ENCODE measurements at places on chromosomes 13 and 19. TPM values are rescaled to one million over a fixed set of nuclear protein-coding genes. Genes with fewer than 3 reads are reported as not detected.

The ALOX5AP gene
- total RNA-seq: not detected

DNA sequence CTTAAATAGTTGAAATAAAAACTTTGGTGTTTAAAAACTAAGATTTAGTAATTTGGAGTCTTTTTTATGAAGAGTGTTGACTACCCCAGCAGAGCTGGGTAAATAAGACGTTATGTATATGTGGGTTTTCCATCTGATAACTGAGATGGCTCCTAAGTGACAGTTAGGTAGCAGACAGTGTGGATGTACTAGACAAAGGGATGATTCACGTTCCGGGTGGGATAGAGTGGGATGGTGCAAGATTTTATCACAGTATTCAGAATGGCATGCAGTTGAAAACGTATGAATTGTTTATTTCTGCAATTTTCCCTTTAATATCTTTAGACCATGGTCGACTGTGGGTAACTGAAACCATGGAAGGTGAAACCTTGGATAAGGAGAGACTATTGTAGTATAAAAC lies 50.4 kb downstream of the NAA16 start:
- no peak overlapping the region for H3K27ac ChIP-seq
- H3K4me3 ChIP-seq: no peak overlapping the region
- no peaks in the 10 kb centered on the region for H3K27me3 ChIP-seq
- H3K4me1 ChIP-seq: no peaks in the 10 kb centered on the region
- DNase-seq: no peak

DNA sequence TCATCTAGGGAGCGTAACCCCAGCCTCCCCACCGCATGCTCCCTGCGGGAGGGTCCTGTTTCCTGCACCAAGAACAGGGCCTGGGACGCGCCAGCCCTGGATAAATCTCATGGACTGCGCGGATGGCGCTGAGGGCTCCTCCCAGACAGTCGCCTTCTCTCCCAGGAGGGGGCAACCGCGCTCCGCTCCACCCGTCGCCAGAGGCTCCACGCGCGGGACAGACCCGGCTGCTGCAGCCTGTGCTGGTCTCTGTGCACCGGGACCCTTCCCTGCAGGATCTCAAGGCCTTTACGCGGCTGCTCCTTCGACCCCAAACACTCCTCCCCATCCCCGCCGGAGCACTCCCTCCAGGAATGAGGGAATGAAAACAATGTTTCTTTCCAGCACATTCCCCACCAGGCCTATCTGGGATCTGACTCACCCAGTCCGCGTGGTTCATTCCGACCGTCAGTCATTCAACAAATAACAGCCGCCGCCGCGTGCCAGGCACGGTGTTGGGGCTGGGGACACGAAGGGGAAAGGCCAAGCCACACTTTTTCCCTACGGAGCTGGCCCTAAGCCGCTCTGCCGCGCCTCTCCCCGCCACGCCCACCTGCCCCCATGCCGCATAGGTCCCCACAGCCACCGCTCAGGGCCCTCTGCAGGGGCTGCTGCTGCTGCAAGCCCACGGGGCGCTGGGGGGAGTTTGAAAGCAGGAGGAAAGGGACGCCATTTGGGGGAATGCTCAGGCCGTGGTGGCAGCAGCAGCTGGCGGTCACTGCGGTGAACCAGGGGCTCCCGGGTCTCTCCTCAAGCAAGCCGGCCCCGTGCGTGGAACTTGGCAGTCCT lies 6.0 kb downstream of the PNMA8B start:
- no peak overlapping the region for H3K27ac ChIP-seq
- peaks cover 3% of the 10 kb centered on the region for H3K27me3 ChIP-seq
- H3K4me1 ChIP-seq: no peaks in the 10 kb centered on the region
- DNase-seq: no peak
- H3K4me3 ChIP-seq: peak overlapping the region; percentile 42
- no peaks in the 10 kb centered on the region for H3K36me3 ChIP-seq

GRCh38 chr13:51327961-51328360 lies 11.5 kb upstream of the SERPINE3 start:
- no peak for DNase-seq
- peaks cover 4% of the 10 kb centered on the region for H3K4me1 ChIP-seq
- H3K27me3 ChIP-seq: no peaks in the 10 kb centered on the region
- H3K27ac ChIP-seq: no peak overlapping the region
- H3K4me3 ChIP-seq: no peak overlapping the region

DNA sequence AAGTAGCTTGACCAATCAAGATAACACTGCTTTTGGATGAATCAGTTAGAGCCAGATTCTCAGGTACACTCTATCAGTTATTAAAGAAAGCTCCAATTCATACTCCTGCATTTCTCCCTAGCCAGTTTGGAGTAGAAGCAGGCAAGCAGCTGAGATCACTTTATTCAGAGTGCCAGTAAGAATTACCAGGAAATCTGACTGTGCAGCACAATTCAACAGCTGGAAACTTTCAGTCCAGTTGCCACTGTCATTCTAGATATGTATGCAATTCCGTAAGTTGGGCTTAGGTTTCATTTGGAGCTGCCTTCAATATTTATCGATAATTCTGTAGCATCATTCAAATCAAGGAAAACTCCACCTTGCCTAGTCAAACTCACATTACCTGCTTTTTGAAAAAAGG lies 2625.6 kb upstream of the PCDH20 start:
- H3K27ac ChIP-seq: no peak overlapping the region
- H3K4me3 ChIP-seq: no peak overlapping the region
- no peaks in the 10 kb centered on the region for H3K36me3 ChIP-seq
- no peaks in the 10 kb centered on the region for H3K4me1 ChIP-seq
- no peaks in the 10 kb centered on the region for H3K27me3 ChIP-seq

DNA sequence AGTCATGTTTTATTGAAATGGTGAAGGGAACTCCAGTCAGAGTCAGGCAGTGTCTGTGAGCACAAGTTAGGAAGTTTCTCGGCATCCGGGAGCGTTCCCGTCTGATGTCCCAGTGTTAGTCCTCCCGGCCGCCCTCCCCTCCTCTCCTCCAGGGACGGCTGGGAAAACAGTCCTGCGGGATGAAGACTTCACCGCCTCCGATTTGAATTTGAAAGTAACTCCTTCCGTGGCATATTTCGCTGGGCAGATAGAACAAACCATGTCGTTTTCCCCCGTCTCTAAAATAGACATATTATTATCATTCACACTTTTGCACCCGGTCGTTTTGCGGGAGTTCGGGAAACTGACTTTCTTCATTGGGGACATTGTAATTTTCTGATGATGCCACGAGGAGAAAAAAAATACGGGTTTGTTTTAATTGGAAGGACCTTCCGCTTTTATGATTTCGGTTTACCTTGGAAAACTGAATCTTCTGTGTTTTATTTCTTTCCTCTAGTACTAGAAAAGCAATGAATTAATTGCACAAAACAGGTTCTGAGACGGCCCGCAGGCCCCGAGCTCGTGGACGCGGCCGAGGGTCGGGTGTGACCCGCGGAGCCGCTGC lies 76.6 kb downstream of the ZIC5 start:
- H3K4me3 ChIP-seq: no peak overlapping the region
- no peaks in the 10 kb centered on the region for H3K27me3 ChIP-seq
- DNase-seq: no peak

- peak overlapping the region; percentile 80 for H3K4me3 ChIP-seq
- peak; percentile 48 for DNase-seq
- no peaks in the 10 kb centered on the region for H3K36me3 ChIP-seq
- no peak overlapping the region for H3K27ac ChIP-seq
- H3K27me3 ChIP-seq: peaks cover 96% of the 10 kb centered on the region
These were observed 10.1 kb upstream of the SOX1 start for GRCh38 chr13:112056739-112057438.

- no peak overlapping the region for H3K4me3 ChIP-seq
- H3K27me3 ChIP-seq: no peaks in the 10 kb centered on the region
- H3K27ac ChIP-seq: no peak overlapping the region
- no peaks in the 10 kb centered on the region for H3K4me1 ChIP-seq
- no peak for DNase-seq
These were observed 44.3 kb downstream of the SHISA2 start for GRCh38 chr13:26007261-26008125.

Data from H9 (cell line).